Right lobe of liver (tissue), 6 donors: ENCODE measurements at places on chromosomes 1 and 21.

DNA sequence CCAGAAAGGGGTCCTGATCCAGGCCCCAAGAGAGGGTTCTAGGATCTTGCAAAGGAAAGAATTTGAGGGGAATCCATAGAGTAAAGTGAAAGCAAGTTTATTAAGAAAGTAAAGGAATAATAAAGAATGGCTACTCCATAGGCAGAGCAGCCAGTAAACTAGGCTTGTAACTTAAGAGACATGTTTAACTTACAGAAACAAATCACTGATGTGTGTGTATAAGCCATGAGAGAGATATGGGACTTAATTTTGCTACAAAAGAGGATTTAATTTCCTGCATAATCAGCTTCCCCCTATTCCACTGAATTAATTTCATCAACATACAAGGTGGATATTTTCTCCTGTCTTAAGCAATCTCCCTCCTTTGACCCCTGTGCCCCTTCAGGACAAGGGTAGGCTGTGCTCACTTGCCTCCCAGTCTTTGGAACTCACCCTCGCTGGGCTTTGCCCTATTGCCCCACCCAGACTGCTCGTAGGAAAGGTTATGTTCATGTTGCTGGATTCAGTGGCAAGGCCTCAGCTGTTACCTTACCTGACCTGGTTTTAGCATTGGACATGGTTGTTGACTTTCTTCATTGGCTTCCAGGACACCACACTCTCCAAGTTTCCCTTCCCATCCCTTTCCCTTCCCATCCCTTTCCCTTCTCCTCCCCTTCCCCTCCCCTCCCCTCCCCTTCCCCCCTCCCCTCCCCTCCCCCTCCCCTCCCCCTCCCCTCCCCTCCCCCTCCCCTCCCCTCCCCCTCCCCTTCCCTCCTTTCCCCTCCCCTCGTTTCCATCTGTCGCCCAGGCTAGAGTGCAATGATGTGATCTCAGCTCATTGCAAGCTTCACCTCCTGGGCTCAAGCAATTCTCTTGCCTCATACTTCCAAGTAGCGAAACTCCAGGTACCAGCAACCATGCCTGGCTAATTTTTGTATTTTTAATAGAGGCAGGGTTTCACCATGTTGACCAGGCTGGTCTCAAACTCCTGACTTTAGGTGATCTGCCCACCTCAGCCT is 44.6 kb downstream of the TBCE start:
- peak; percentile 87 for DNase-seq

DNA sequence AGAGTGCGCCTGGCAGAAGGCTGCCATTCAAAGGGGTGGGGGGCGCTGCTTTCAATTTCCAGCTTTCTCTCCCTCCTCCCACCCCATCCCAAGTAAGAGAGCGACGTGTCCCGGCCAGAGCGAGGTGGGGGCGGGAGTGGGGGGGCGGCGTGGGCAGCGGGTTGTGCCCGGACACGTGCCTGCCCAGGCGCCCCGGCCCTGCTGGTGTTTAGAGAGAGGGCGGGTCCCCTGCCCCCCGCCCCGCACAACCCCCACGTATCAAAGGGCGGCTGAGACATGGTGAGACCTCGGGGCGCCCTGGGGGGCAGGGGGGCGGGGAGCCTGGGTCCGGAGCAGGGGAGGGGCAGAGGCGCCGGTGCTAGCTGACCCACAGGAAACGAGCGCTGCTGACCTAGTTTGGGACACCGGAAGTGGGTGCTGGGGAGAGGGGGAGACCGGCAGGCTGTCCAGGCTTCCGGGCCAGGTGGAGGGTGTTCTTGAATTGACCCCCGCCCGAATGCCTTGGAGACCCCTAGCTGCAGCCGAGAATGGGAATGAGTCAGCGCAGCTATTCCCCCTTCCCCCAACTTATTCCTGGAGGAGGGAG is 1.3 kb downstream of the ZBTB7B start:
- DNase-seq: peak; percentile 93

DNA sequence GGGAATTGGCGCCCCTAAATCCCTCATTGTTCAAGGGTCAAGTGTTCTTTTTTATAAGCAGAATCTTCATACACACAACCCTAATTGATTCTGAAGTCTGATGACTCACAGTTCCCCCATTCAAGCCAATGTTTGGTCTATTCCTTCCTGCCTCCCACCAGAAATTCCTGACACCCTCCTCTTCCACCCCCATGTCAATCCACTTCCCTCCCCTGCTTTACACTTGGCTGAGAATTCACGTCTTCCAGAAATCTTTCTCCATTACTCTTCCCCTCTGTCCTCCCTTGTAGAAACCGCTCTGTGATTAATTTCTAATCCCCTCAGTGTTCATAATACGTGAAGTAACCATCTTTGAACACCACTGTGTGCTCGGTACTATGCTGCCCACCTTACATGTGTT is 76.2 kb upstream of the CD34 start:
- no peak for DNase-seq

- DNase-seq: no peak
Measured at GRCh38 chr21:34807881-34808568, 139.2 kb downstream of the CLIC6 start.

DNA sequence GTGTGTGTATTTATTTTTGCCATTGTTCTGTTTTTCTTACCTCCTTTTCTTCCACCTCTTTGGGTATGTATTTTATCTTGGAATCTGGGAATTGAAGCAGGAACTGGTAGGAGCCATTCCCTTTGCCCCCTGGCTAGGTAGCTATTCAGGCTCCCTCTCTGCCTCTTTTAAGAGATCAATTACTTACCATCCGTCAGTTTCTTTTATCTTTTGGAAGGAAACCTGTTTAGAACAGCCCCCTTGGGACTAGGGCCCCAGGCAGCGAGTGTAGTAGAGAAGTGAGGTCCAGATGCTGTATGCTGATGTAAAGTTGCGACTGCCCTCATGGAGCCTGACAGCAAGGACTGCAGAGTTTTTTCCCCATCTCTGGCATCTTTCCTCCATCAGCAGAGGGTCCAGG is 41.6 kb downstream of the KIRREL1 start:
- DNase-seq: no peak

GRCh38 chr1:39576016-39576657 is 453 bp downstream of the PABPC4 start:
- DNase-seq: peak; percentile 47

DNA sequence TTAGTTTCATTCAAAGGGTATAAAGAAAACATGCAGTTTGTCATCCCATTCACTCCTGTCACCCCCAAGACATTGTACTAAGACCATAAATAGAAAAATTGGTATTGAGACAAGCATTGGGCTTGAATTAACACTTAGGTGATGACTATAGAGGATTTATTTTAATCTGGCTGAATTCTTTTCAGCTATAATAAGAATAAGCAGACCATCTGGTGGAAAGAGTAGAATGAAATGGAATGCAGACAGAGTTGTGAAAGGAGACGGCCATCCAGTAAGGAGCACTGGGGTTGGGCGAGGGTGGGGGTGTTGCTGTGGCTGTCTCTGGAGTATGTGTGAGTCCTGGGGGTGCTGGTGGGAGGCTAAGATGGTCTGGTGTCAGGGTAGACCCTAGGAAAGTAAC is 125.0 kb upstream of the IVNS1ABP start:
- DNase-seq: no peak

DNA sequence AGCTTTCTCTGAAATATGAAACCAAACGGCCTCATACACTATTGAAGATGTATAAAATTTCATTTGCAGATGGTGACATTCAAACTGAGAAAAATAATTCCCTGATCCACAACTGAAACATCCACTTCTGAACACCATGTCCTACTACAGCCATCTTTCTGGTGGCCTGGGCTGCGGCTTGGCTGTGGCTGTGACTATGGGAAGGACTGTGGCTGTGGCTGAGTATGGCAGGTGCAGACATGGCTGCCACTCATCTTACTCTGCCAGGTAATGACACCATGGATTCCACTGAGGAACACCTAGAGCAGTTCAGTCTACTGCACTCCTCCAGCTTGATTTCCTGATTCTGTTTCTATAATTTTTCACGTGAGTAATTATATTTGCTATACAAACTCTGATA is at the start of gene KRTAP20-4:
KRTAP20-4 (plus strand) TSS at position 106 of the 400 bp plus-strand sequence.
- no peak for DNase-seq

- no peak for DNase-seq
Measured at GRCh38 chr1:1203561-1204424, 2.6 kb downstream of the TNFRSF18 start.

GRCh38 chr1:9539829-9540550 is 725 bp downstream of the SLC25A33 start:
- peak; percentile 78 for DNase-seq

DNA sequence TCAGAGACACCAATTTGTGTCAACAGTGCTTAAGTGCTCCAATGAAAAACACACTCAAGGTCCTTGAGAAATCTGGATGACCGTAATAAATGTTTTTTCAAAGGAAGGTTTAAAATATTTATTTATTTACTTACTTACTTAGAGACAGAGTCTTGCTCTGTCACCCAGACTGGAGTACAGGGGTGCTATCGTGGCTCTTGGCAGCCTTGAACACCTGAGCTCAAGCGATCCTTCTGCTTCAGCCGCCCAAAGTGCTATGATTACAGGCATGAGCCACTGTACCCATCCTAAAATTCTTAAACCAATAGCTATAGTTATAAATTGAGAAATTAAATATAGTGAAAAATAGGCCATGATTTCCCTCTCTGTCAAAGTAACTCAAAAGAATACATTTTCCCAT is 17.3 kb upstream of the ERICH3 start:
- no peak for DNase-seq

DNA sequence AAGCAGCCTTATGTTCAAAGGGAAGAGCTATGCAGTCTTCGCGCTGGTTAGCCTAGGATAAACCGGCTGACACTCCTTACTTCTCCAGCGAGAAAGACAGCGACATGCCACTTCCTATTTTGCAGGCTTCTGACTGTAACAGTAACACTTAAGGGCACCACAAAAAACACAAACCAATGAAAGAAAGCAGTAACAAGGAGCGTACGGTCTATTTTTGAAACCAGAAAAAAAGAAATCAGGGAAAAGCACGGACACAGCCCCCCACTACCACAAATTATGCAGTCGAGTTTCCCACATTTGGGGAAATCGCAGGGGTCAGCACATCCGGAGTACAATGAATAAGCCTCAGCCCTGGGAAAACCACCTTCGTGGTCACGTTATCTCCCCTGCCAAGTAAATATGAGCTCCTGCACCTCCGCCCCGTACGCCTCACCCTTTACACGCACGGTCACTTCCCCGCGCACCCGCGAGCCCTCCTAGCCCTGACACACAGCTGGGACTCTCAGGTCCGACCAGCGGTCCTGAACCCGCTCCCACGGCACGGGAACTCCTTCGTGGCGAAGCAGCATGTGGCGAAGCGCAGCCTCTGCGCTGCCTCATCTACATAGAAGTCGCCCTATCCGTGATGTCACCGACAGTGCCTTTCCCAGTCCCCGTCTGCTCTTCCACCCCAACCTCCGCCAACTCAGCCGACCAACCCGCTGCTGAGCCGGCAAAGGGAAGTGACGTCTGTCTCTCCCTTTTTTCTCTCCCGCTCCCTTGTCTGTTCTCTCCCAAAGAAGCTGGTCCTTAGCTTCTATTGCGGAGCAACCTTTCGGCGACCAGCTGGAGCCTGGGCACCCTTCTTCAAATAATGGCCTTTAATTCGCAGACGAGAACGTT is 40.9 kb upstream of the PPIAL4F start:
- peak; percentile 70 for DNase-seq

DNA sequence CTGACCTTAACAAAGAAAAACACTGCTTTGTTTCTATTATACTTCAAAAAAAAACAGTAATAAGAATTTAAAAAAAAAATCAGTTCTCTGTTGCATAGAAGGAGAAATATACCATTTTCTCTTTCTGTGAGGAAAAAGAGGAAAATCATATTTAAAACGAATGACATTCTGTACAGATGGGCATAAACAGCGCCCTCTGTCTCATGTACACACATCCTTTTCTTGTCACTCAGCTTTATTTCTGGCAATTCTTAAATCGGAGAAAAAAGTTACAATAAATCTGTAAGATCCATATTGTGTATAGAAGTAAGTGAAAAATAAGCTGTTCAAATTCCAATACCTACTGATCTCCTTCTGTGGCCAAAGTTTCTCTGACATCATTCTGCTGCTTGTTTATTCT is 245.4 kb downstream of the SMYD3 start:
- no peak for DNase-seq

- no peak for DNase-seq
Measured at GRCh38 chr1:63475761-63476160, 47.3 kb downstream of the ITGB3BP start.

- no peak for DNase-seq
Measured at GRCh38 chr1:30063621-30064280, 659.6 kb downstream of the MATN1 start.

- DNase-seq: no peak
Measured at GRCh38 chr1:3516911-3517675, 62.6 kb downstream of the ARHGEF16 start.

- DNase-seq: no peak
Measured at GRCh38 chr1:11594222-11594621, 60.0 kb downstream of the FBXO2 start.

DNA sequence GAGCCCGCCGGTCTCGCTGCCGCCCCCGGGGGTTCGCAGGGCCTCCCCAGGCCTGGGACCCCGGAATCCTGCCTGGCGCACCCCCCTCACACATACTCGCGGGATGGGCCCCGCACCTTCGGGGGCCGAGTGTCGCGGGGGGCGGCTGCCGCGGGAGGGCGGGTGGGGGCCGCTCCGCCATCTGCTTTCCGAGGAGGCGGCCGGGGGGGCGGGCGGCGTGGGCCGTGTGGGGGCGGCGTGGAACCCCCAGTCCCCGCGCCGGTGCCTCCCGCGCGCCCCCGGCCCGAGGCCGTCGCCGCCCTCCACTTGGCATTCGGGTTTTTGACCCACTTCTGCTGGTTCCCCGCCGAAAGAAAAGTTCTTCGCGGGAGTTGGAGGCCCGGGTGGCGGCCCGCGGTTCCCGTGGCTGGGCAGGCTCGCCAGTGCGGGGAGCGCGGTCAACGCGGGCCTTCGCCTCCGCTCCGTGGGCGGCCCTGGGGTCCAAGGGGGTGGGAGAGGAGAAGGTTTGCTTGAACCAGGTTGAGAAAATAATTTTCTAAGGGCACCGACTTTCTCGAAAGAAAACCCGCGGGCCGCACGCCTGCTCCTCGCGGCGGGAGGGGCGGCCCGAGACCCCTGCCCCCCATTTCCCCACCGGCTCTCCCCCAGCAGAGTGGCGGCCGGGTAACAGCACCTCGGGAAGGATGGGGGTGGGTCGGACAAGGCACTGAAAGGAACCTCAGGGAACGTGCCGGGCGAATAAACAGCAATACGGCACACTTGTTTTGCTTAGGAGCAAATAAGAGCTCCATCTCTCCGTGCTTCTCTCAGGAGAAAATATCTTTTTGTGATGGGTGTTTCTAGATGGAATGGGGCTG is 1.6 kb downstream of the PHF13 start:
- no peak for DNase-seq

- peak; percentile 39 for DNase-seq
Measured at GRCh38 chr1:145997016-145997717, 788 bp upstream of the TXNIP start.

DNA sequence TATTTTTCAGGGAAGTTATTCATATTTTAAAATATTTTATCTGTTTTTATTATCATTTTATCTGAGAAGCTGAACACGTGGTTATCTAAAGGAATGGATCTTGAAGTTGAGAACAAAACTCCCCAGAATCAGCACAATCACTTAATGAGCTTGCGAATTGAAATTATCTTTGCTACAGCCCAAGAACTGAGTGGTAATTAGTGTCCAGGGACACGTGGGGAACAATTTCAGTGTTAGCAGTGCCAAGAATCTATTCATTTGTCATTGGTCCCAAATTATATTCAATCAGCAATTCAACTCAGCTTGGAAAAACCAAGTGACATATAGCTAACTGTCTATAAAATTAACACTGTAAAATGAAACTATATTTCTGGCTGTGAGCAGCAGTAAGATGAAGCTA is 197.6 kb upstream of the UBE2U start:
- DNase-seq: no peak
